ENCODE measurements at places on chromosomes 4 and X.

- DNase-seq = no peak
Observed at GRCh38 chr4:130403221-130403620, 1307.3 kb downstream of the C4orf33 start.

DNA sequence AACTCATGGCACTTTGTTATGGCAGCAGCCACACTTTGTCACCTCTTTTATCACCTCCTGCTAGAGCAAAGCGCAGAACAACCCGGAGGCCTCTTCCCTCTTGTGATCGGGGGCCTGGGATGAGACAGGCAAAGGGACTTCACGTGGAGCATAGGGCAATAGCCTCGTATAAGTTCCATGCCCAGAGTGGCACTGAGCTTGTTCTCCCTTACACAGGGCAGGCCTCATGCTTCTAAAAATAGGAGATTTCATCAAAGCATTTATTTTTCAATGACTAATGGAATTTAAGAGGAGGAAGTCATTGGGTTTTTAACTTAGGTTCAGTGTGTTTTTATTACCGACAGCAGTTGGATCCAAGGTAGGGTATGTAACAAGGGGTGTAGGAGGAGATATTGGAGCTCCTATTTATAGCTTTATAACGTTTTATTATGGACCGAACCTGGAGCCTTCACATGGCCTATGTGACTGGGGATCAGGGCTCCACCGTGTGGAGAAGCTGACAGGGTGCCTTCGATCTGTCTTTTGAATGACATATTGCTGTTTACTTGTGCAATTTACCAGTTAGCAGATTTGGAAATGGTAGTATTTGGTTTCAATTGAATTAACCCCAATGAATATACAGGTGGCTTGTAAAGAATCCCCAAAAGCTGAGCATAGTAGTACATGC lies 93.8 kb downstream of the SLC2A9 start:
- DNase-seq = no peak

GRCh38 chr4:185591679-185592141 lies 56.4 kb upstream of the PDLIM3 start:
- DNase-seq = peak; percentile 68

DNA sequence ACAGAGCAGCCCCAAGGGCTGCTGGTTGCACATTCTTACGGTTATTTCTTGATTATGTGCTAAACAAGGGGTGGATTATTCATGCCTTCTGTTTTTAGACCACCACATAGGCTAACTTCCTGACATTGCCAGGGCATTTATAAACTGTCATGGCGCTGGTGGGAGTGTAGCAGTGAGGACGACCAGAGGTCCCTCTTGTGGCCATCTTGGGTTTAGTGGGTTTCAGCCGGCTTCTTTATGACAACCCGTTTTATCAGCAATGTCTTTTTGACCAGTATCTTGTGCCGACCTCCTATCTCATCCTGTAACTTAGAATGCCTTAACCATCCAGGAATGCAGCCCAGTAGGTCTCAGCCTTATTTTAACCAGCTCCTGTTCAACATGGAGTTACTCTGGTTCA lies 212.4 kb upstream of the GRID2 start:
- peak; percentile 1 for DNase-seq

DNA sequence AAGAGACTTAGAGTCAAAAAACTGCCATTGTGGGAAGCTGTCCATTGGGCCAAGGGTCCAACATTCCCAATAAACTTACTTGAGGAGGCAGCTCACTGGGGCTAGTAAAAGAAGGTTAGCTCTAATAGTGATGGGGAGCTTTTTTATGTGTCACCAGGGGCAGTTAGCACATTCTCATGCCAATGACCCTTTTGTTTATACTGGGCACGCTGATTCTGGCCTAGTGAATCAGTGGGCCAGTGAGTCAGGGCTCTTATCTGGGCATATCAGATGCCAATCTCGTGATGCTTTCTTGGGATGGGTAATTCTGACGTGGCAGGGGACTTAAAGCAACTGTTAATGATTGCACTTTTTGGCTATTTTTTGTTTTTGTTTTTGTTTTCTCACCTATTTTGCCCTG lies 27.8 kb downstream of the TCEAL1 start:
- DNase-seq = no peak

- no peak for DNase-seq
Observed at GRCh38 chr4:112329672-112330375, 32.7 kb downstream of the ALPK1 start.

- no peak for DNase-seq
Observed at GRCh38 chr4:63580796-63581475, 828.3 kb downstream of the TECRL start.

DNA sequence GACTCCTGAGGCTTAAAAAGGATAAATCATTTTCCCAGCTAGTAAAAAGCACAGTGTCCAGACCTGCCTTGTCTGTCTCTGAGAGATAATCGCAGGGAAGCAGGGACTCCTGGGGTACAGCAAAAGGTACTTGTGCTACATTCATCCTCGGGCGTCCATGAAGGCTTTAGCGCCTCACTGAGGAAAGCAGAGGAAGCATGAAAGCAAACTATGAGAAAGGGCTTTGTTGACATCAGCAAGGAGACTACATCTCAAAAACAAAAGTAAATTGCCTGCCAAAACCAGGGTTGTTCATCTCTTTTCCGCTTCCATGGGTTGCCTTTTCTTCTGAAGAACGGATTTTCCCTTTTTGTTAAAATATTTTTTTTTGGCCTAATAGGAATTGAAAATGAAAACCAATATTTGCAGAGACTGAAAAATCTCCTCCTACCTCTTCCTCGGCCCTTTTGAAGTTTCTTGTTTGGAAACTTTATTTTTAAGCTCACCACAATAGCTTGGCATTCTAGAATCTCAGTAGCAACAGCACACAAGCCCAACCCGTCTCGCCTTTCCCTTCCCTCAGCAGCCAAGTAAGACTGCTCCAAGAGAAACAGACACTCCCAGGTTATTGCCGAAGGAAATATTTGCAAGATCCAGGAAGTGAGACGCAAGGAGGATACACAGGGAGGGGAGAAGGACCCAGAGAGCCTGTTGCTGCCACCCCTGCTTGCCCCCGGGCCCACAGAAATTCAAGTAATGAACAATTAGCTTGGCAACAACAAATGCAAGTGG lies 148.3 kb upstream of the DGKK start:
- peak; percentile 33 for DNase-seq

- no peak for DNase-seq
Observed at GRCh38 chr4:24886596-24886995, 26.2 kb downstream of the CCDC149 start.

GRCh38 chr4:152464030-152464823 lies 71.7 kb downstream of the FBXW7 start:
- peak; percentile 21 for DNase-seq

DNA sequence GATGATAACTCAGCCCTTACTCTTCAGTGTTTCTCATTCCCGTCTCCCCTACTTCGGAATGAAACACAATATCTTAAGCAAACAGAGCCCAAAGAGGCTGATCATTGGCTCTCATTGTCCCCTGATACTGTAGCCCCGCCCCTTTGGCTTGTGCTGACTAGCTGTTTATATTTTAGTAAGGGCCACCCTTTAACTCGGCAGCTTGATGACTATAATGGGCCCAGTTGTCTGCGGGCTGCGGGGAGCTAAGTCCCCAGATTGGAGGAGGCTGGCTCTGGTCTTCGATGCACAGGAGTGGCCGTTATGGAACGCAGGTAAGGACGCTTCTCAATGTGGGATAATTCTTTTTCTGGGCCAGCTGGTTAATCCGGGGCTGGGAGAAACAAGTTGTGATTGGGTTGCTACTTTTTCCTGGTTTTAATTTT lies at the start of gene TRIM2:
Gene TRIM2, plus strand, starts transcription at position 197 of the 425 bp plus-strand sequence. Its CDS starts 88 bp downstream, at position 285.
- DNase-seq = peak; percentile 86

DNA sequence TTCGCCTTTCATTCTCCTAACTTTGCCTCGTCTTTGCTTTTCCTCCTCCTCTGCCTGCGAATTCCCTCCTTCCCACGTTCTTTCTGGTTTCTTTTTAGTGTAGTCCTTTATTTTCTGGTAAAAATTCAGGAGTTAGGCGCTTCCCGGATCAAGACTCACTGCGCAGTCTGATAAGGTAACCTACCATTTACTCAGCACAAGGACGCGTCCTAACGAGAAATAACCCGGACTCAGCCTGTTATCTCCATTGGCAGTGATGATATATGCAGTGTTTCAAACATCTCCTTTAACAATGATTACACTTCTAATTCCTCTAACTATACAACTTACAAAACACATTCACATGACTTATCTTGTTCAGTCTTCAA lies 357 bp upstream of the ETNPPL start:
- DNase-seq = no peak

- DNase-seq = peak; percentile 27
Observed at GRCh38 chrX:19955306-19955705, 35.6 kb downstream of the BCLAF3 start.

GRCh38 chr4:141155586-141155985 lies 22.3 kb upstream of the RNF150 start:
- DNase-seq = peak; percentile 17

GRCh38 chr4:169070071-169070894 lies 60.2 kb upstream of the CBR4 start:
- DNase-seq = peak; percentile 91

DNA sequence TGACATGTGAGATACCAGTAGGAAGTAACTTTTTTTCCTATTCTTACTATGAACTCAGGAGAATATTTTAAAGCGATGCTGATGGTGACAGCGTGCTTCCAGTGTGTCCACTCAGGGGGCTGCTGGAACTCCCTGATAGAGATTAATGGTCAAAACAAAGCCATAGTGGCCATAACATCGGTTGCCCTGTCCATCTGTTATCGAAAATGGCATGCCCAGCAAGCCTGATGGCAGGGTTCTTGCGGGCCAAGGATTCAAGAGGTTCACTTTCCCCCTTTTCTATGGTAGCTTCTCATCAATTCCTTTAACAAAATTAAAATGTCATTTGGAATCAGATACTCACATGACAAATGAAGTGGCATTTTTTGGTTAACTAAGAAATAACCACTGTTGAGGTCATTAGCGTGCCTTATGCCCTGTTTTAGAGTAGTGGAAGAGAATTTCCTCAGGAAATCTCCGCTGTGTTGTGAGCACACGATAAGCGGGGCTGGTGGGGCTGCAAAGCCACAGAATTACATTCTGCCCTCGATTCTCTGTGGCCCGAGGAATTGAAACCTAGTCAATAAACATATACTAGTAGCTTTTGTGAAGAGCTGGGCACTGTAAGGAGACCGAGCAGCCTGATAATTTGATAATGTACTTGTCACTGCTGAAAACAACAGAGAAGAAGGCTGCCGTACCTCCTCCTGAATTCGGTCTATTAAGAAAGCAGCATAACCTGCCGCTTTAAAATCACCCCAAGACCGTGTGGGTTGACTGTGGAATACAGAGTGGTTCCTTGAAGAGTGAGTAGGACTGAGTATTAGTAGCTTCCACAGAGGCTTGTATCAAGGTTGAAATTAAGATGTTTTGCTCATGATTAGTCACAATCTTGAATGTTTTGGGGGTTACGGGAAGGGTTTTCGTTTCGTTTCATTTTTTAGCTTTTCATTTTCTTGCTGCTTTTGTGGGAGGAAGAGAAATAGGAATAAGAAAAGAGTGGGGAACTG lies 46.7 kb downstream of the PTCHD1 start:
- no peak for DNase-seq

GRCh38 chr4:75565481-75565880 lies 9.6 kb downstream of the ODAPH start:
- DNase-seq = no peak

DNA sequence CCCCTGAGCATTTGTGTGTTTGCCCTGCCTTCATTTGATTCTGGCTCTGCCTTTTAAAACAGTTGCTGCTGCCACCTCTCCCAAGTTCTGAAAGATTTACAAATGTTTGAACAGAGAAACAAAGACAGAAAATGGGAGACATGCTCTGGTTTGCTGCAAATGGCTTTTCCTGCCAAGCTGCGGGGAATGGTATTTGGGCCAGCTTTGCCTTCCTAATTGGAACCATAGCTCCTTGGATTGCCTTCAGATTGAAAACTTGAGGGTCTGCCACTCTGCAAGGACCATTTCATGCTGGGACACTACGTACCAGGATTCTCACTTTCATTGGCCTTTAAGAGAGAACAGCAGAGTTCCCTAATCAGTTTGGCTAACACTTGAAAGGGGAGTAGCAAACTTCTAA lies 74.9 kb downstream of the NHS start:
- no peak for DNase-seq

GRCh38 chr4:150723727-150724411 lies 141.9 kb downstream of the MAB21L2 start:
- no peak for DNase-seq

GRCh38 chr4:177092807-177093206 lies 216.9 kb upstream of the NEIL3 start:
- DNase-seq = no peak

Measured in choroid plexus epithelial cell (primary cell).